CD4-positive, CD25-positive, alpha-beta regulatory T cell (primary cell): ENCODE measurements at places on chromosomes 6 and 20.

DNA sequence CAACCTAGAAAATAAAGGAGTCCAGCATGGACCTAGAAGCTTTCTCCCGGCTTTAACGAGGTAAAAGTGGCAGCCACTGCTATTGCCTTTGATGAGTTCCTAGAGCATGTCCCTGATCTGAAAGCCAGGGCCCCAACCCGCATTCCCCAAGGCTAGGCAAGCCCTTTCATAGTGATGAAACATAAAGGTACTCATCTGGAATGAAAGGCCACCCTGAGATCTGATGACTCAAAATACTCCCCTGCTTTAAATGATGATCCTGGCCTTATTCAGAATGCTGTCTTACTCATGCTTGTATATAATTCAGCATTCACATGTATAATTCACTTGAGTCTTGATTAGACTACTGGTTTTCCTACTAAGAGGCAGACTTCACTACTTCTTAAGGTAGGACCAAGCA, 21.3 kb downstream of the TTPAL start:
- no peak for DNase-seq

GRCh38 chr6:13874191-13874549, 50.6 kb upstream of the RNF182 start:
- DNase-seq = no peak

DNA sequence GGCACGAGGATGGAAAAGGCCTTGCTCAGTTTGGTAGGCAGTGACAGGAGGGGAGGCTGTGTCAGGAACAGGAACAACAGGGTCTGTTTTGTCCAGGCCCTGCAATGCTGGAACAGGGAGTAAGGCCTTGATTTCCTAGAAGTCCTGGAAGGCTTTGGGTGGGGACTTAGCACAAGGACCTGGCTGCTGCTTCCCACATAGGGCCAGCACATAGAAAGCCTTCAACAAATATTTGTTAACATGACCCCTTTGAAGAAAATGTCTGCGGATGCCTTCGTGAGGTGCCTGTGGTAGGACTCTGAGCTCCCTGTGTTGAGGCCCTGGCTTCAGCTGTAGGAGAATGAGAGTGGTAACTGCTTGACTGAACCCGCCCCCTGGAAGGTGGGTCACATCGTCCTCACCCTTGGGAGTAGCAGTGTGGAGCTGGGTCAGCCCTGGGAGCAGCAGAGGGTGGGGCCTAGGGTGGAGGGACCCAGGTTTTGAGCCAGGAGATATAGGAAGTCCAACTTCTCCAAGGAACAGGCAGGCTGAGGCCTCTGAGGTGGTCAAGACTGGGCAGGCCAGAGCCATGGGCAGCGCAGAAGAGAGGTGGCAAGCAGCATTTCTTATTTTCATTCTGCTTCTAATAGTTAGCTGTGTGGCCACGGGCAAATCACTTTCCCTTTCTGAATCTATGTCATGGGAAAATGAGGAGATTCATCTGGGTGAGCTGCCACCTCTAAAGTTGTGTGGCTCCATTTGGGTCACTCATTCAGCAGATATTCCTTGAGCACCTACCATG, 50.0 kb downstream of the CNBD2 start:
- no peak for DNase-seq

- DNase-seq = no peak
Observed at GRCh38 chr6:2998998-2999617, 586 bp upstream of the NQO2 start.

GRCh38 chr6:49423817-49424216, 39.2 kb downstream of the MMUT start:
- no peak for DNase-seq

DNA sequence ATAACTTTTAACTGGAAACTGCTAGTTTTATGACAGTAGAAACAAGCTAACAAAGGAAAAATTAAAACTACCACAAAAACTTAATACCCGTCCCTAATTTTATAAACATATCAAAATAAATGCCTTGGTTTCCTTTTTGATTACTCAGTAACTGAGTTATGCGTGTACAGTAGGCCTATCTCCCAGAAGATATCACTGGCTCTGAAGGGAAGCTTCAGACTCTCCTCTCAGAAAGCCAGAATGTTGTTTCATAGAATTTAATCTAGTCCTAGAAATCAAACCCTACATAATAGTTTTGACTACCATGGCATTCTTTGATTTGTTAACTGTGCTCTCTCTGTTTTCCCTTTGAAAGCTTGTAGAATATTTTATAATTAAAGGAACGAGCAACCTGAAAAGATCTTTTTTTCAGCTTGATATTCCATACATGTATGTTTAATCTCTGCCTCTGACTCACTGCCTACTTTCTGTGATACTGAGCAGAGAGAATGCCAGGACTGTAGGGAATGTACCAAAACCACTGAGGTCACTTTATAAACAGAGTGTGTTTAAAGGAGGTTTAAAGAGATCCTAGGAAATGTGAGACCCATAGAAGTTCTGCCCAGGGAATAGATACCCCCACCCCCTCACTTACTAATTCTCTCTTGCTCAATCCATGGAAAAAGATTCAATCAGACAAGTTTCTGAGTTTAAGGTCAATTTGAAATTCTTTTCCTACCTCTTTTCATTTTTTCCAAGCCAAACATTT, 311.5 kb downstream of the HDGFL1 start:
- no peak for DNase-seq

DNA sequence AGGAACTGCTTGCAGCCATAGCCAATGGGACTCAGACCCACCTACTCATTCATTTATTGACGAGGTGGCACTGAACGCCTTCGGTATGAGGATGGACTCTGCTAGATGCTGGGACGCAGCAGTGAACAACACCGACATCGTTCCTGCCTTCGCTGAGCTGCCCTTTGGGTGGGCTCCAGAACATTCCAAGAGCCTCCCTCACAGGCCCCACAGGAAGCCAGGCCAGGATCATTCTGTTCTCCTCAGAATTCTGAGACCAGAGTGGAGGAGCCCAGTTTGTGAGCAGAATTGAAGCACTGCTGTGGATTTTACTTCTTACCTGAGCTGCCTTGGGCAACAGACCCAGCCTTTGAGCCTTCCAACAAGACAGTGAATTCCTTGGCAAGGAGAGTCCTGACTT, 82.1 kb downstream of the KCNB1 start:
- DNase-seq = no peak
